ENCODE measurements at places on chromosomes 1 and 21.

- DNase-seq, result no peak
Measured at GRCh38 chr1:70247122-70247521, 25.9 kb downstream of the SRSF11 start.

DNA sequence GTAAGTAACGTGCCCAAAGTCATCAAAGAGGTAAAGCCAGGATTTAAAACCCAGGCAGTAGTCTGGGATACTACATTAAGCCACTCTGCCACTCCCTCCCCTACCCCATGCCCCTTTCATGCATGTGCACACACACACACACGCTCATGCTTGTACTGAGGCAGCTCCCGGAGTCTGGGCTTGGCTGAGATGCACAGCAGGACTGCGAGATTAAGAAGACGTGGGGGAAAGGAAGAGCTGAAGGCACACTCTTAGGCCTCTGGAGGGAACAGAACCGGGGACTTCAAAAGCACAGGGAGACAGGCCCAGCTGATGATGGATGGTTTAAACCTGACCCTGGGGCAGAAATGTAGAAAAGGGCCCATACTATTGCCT lies 98.3 kb downstream of the GLIS1 start:
- no peak for DNase-seq

GRCh38 chr1:94093996-94094395 lies 27.0 kb downstream of the ABCA4 start:
- no peak for DNase-seq

GRCh38 chr1:206469933-206470691 lies at the start of gene IKBKE:
TSS of gene IKBKE (plus strand) at chr1:206470476. CDS start at chr1:206473228, 2,752 bp downstream.
- peak; percentile 76 for DNase-seq

DNA sequence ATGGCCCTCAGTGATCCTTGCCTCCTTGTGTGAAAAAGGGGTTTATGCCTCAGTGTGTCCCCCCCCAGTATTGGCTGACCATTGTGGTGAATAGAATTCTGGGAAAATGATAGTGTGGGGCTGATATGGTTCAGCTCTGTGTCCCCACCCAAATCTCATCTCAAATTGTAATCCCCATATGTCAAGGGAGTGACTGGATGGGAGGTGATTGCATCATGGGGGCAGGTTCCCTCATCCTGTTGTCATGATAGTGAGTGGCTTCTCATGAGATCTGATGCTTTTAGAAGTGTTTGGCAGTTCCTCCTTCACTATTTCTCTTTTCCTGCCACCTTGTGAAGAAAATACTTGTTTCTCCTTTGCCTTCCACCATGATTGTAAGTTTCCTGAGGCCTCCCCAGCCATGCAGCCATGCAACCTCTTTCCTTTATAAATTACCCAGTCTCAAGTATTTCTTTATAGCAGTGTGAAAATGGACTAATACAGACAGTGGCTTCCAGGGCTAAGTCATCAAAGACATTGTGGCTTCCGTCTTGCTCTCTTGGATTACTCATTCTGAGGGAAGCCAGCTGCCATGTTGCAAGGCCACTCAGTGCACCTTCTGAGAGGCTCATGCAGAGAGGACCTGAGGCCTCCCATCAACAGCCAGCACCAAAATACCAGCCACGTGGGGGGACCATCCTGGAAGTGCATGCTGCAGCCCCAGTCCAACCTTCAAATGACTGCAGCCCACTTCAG lies 40.6 kb upstream of the SOD1 start:
- DNase-seq, result no peak
